Coronary artery (tissue), 2 donors: ENCODE measurements at places on chromosomes 5 and 9.
A peak's percentile ranks its signal among the peaks of the same experiment; 100 is the strongest.

- no peak for DNase-seq
Measured at GRCh38 chr5:51465165-51465564, 81.9 kb downstream of the ISL1 start.

DNA sequence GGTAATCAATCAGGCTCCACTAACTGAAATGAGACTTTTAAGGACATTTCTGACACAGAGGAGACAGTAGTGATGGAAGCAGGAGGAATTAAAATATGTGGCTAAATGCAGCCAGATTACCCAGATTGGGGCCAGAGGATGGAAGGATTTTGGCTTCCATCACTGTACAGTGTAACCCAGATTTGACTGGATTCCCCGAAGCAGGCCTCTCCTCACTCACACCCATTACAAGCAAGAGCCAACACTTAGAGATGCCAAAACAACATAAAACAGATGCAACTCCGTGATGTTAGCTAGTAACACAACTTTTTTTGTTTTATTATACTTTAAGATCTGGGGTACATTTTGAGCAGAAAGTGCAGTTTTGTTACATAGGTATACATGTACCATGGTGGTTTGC lies 17.6 kb downstream of the TEK start:
- DNase-seq = no peak

DNA sequence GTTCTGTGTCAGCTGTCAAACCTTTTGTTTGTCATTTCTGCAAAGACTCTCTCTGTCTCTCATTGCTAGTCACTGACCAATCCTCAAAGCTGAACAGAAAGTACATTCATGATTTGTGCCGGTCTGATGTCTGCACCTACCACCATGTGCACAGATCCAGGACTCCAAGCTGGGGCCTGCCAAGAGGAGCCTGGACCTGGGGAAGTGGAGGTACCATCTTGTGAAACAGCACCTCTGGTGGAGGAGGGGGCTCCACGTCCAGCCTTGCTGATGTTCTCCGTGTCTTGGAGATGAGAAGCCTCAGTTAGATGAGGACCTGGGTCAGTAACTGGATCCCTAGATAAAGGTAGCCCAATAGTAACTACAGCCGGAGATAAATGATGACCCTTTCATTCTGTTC lies 98.9 kb downstream of the TENT4A start:
- no peak for DNase-seq

GRCh38 chr5:56354836-56355235 lies 121.7 kb upstream of the ANKRD55 start:
- no peak for DNase-seq

GRCh38 chr9:87494970-87495471 lies 2.6 kb upstream of the DAPK1 start:
- DNase-seq = no peak

GRCh38 chr5:171700318-171700912 lies 85.2 kb upstream of the SMIM23 start:
- DNase-seq = no peak

- DNase-seq = no peak
Measured at GRCh38 chr5:11904265-11904906, at the start of gene CTNND2. TSS of gene CTNND2 (minus strand) at chr5:11904446. CDS start at chr5:11903853, 593 bp downstream.

- DNase-seq = no peak
Measured at GRCh38 chr5:120512068-120512467, 48.0 kb downstream of the PRR16 start.

GRCh38 chr5:71782771-71783770 lies 64.0 kb downstream of the CARTPT start:
- peak; percentile 80 for DNase-seq

- DNase-seq = no peak
Measured at GRCh38 chr9:130927338-130927737, 11.7 kb downstream of the FIBCD1 start.

GRCh38 chr9:130882696-130883225 lies 13.9 kb downstream of the QRFP start:
- DNase-seq = no peak

- no peak for DNase-seq
Measured at GRCh38 chr9:18890372-18890771, 142.6 kb downstream of the SAXO1 start.

GRCh38 chr9:12463641-12464040 lies 229.5 kb upstream of the TYRP1 start:
- DNase-seq = no peak

- DNase-seq = no peak
Measured at GRCh38 chr5:34529581-34530331, 126.4 kb upstream of the RAI14 start.

DNA sequence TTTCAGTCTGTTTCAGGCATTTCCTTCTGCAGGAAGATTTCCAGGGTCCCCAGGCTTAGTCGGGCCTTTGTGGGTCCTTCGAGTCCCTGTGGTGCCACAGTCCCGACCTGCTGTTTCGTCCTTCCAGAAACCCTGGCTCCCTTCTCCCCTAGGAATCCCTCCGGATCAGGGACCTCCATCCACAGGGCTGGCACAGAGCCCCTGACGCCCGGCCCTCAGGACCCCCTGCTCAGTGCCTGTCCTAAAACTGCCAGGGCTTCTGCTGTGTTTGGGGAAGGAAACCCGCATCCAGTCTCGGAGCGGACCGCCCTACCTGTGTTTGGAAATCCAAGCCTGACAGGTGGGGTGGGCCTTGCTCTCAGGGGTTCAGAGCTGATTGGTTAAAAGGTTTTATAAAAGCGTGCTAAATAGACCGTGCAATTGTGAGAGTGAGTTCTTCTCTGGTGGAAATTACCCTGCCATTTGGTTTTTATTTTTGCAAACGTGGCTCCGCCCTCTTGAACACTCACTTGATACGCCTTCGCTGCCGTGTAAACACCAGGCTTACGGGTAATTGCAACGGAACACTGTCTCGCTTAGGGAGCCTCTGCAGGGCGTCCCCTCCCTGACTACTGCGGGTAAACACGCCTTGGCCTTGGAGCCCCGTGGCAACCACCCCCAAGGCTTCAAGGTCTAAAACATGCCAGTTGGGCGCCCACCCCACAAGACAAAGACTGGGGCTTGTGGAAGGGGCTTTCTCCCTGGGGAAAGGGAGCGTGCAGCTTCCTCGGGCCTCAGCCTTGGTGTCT lies 121.2 kb downstream of the PHF2 start:
- peak; percentile 35 for DNase-seq

DNA sequence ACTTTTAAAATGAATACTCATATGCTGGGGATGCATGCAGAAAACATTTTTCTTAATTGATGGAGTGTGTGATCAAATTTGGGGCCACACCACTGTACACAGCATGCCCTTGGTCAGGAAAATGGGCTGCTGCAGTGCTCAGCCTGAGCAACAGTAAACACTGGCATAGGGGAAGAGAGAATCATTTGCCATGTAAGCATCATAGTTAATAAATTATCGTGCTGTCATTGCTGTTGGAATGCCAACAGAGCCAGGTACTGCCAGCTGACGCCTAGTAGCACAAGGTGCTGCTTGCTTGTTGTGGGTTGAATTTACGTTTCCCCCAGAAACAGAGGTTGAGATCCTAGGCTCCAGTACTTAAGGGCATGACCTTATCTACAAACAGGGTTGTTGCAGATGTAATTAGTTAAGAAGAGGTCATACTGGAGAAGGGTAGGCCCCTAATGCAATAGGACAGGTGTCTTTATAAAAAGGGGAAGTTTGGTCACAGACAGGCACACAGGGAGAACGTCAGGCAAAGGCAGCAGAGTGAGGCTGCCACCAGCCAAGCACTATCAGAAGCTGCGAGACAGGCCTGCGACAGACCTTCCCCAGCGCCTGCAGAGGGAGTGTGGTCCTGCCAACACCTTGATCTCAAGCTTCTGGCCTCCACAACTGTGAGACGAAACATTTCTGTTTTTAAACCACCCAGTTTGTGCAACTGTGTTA lies 25.3 kb downstream of the DAP start:
- no peak for DNase-seq

- no peak for DNase-seq
Measured at GRCh38 chr9:116059466-116059865, 94.1 kb upstream of the PAPPA start.

GRCh38 chr5:123722451-123722850 lies 210.5 kb downstream of the CSNK1G3 start:
- no peak for DNase-seq

DNA sequence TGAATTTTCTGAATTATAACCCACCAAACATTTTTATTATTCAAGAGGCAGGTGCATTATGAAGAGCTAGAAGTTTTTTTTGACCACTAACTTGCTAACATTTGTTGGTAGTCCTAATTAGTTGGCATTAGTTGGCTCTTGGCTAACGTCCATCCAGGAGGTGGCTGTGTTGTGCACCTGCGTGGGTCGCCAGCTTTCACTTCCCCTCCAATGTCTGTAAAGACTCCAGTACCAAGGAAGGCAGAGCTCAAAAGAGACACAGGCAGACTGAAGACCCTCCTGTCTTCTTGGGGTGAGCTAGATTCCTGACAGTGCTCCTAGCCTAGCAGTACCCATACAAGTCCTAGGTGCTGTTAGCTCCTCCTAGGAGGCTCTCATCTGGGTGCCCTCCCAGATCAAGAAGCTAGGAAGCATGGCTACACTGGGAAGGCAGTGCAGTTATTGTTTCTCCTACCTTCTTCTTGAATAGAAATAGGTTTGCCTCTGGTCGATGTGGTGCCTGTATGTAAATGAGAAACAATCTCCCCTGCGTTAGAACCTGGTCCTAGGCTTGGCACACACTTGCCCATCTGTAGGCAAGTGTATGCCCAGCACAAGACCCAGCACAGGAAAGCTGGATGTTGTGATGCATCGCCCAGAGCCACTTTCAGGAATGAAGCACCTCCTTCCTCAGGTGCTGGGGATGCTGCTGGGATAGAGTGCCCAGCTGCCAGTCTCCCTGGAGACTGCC lies 190.9 kb downstream of the ICE1 start:
- DNase-seq = no peak
